Activated T-helper 9 cell treated with anti-CD3 and anti-CD28 coated beads, Interleukin-2, amount 50 U/mL, for 16 hours (primary cell): ENCODE measurements at places on chromosomes 6 and 20.

DNA sequence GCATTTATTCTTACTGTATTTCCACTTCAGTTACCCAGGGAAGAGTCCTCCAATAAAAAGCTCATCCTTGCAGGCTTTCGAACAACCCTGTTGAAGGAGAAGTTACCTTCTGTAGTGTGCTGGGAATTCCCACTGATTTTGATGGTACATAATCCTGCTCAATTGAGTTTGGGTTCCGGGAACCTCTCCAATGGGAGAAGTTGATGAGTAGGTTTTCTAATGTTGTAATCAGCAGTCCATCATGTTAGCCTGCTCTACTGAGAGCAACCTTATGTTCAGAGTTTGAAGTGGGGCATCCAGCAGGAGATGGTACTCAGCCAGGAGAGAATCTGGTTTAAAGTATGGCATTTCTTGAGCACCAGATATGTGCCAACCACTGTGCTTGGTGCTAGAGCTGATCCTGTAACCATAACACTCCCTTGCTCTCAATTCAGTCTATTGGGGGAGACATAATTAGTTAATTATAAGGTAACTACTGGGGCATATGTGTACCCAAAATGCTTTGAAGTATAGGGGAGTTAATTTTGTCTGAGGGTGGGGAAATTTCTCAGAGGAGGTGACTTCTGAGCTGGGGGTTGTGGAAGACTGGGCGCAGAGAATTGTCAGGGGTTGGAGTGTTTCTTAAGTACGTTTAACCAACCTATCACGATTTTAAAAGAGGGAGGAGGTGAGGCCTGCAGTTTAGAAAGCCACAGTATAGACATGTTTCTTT, 2.1 kb downstream of the TOP1 start:
- no peak for DNase-seq

DNA sequence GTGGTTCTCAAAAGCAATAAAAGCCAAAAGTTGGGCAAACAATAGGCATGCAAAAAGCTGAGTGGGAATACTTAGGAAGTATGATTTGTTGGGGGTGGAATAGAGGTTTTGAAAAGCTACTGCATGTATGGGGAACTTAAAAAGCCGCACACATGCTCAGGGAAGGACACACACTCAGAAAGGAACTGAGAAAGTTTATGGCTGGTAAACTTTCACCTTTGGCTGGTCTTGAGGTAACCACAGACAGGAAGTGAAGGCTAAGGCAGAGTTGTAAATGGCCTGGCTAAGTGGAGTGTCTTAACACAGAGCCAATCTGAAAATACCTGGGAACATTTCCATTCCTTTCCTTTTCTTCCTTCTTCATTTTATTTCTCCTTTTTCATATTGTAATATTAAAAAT, 134.5 kb upstream of the EXOC2 start:
- DNase-seq = no peak

DNA sequence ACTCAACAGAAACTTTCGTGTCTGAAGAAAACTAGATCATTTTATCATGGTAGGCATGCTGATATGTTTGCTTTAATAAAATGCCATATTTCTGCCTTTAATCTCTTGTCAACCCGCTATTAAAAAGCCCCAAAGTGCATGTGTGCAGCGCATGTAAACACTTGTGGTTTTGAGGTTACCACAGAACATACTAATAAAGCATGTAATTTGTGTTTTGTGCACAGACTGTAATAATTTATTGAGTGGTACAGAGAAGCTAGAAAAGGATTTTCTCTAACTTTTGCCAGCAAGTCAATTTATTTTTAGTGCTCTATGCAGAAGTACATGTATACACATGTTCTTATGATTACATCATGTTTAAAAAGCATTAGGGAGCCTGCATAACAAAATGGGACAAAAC, 349.9 kb upstream of the SLC35B3 start:
- DNase-seq = no peak

DNA sequence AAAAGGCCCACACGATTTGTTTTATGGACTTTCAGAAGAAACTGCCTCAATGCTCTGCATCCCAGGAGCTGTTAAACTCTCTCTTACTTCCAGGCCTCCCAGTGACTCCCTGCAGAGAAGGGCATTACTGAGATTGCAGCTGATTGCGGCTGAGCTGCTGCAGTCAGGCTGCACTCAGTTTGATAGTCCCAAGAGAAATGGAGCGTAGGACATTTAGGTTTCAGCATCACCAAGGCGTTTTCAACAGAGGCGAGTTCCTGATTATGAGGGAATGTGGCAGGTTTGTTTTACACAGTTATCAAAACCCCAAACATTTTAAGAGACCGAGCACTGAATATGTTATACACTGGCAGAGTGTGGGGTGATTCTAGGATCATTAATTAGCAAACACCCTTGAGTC, 145.6 kb downstream of the TBX18 start:
- no peak for DNase-seq
